Inflammatory macrophage treated with lipopolysaccharide for 4 hours (primary cell): ENCODE measurements at places on chromosomes 6 and 20.

DNA sequence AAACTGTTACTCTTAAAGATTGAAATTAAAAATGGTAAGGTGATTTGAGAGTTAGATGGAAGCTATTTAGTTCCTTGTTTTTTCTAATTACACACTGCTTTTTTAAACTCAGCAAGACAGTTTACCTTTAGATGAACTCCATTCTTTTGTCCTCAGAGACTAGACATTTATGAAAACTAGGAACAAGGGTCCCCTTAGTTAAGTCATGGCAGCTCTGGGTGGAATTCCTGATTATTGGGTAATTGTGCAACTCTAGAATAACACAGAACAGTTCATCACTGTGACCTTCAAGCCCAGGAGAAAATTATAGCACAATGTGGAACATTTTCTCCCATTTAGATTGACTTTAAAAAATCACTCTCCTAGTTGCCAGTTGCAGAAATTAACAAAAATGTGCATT, 251.7 kb downstream of the NKAIN2 start:
- no peak for DNase-seq

DNA sequence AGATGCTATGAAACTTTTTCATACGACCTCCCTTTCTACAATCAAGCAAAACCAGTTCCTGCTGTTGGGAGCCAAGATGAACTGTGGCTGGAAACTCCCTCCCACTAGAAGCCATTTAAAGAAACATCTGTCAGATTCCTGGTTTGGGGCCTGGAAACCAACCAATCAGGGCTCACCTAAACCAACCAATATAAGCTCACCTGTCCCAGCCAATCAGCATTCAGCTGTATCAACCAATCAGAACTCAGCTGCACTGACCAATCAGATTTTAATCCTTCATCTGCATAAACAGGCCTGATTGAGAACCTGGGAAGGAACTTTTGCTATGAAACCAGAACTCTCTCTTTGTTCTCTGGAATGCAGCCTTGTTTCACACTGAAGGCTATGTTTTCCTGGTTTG, 42.4 kb downstream of the SNX14 start:
- DNase-seq, result no peak

DNA sequence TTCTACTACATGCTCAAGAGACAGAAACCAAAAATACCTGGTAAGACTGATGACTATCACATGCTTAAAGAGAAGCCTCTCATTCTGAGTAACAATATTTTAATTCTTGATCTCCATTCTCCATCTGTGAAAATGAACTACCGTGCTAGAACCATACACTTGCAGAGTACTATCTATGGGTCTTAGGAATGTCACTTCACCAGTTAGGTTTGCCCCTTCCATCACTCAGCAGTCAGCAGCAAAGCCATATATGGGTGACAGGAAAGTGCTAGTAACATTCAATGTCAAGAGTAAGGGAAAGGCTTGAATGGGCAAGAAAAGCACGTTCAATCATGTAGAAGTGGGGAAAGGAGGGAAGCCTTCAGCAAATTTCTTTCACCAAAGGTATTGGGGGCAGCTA, 2.3 kb downstream of the DNAAF9 start:
- DNase-seq, result no peak

- DNase-seq, result peak; percentile 41
Measured at GRCh38 chr20:59571551-59572314, 32.6 kb upstream of the PHACTR3 start.

GRCh38 chr6:125853756-125854155, 63.0 kb downstream of the NCOA7 start:
- no peak for DNase-seq

DNA sequence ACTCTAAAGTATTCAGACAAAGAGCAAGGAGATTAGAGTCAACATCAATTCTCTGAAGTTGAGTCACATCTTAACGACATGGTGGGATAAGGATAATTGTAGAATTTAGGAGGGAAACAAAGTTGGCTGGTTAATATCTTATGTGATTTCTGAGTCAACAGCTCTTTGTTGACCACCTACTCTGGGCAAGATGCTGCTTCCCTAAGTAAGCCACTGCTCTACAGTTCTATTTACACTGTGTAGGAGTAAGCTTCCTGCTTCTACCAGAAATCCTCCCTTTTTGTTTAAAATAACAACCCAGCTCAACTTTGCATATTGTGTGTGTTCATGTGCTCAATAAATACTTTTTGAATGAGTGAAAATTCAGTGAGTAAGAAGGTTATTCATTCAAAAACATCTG, 3.1 kb downstream of the HS3ST5 start:
- DNase-seq, result no peak

DNA sequence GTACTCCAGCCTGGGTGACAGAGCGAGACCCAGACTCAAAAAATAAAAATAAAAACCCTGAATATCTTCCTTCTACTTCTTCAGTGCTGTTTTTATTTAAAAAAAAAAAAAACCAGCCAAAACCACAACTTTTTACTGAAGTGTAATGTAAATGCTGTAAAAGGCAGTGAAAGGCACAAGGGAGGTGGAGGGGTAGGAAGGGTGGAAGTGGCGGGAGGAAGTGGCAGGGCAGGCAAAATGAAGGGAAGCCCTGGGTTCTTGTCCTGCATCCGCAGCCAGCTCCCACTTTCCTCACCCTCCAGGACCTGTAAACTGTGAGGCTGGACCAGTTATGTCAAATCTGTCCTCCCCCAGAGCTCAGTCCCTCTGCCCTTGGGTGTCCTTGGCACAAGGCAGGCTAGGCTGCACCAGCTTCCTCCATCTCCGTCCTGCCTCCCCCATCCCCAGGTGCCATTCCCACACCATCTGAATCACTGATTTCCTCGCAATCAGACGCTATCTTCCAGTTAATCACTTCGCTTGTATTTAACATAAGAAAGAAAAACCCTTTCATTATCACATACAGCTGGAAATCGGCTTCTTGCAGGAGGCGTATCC, 13.7 kb upstream of the PANK2 start:
- no peak for DNase-seq

DNA sequence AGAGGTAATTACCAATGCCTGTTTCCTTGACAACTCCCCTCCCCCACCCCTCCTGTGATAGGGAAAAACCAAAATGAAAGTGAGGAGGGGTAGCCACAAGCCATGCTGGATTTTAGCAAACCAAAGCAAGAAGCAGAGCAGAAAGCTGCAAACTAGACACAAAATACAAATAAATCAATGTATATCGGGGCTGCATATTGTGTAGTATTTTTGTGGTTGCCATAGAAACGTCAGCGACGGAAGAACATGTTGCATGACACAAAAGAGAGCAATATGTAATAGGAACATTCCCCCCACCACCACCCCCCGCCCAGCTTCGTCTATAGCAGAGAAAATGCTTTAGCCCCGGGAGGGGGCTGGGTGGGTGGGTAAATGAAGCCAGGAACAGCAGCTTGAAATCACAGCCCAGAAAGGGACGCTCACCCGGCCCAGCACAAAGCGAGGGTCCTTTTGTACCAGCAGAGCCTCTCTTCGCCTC, 548 bp downstream of the AGPAT4 start:
- DNase-seq, result peak; percentile 37

DNA sequence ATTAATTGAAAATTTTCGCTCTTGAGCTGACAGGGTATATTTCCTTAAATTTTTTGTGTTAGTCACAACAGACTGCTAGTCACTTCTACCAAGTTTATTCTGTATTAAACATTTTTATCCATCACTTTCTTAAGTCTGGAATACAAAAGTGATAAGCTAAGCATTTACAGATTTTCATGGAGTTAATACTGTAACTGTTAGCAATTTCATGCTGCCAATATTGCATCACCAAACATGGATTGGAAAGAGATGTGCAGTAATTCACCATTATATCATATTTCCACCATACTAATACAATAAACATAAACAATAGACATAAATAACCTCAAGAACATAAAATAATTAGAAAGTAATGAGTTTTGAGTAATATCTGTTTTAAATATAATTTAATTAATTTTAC, 854.0 kb upstream of the CITED2 start:
- no peak for DNase-seq

GRCh38 chr6:17998003-17998402, 10.6 kb upstream of the KIF13A start:
- DNase-seq, result peak; percentile 56
